Stimulated activated CD8-positive, alpha-beta memory T cell treated with anti-CD3 and anti-CD28 coated beads, Interleukin-7, amount 100 ng/mL, for 4 hours (primary cell): ENCODE measurements at places on chromosomes 1 and 21.

GRCh38 chr21:45923146-45923545, 58.4 kb upstream of the COL6A1 start:
- peak; percentile 26 for DNase-seq

- DNase-seq: no peak
Observed at GRCh38 chr1:183096894-183097293, 73.7 kb downstream of the LAMC1 start.

GRCh38 chr21:42164818-42165217, 54.1 kb upstream of the ABCG1 start:
- DNase-seq: no peak

- DNase-seq: no peak
Observed at GRCh38 chr1:168223681-168224540, 1.9 kb upstream of the SFT2D2 start.

DNA sequence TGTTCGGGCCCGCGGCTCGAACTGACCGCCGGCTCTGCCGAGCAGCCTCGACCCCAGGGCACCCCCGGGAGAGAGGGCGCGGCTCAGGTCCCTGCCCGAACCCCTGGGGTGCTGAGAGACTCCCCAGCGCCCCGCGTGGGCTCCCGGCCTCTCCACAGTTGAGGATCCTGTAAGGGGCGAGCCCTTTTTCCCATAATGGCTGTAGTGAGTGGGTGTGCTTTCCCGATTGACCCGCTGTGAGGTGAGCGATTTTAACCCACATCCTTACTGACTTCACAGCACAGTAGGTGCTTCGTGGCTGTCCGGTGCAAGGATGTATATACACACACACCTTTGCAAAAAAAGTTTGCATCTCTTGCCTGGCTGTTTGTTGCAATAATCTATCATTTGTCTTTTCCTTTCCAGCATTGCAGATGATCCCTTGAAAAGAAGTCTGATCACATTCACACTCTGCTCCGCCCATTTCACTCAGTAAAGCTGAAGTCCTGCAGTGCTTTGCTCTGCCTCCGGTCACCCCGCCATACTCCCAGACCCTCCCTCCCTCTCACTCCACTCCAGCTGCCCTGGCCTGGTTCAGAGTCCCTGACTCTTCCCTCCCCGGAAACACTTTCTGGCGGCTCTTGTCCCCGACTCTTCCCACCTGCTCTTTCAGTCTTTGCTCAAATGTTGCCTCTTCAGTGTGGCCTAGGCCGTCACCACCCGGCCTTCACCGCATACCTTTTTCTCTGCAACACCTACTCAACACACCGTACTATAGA, 955 bp upstream of the UBE2G2 start:
- DNase-seq: no peak

DNA sequence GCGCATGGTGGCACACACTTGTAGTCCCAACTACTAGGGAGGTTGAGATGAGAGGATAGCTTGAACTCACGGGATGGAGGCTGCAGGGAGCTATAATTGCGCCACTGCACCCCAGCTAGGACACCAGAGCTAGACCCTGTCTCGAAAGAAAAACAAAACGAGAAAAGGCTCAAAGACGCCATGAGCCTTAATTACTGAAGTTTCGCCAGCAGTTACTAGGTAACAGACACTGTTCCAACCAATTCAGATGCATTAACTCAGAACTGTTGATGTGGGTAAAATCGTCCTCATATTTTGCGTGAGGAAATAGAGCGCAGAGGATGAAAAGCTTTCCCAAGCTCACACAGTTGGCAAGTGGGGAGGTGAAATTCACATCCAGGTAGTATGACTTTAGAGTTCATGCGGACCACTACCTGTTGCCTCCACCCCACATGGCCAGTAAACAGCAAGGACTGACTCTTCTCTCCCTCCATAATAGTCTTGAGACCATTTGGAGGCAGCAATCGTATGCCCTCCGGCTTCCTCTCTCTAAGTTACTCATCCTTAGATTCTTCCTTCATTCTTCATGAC, 40.1 kb downstream of the INAVA start:
- DNase-seq: no peak

DNA sequence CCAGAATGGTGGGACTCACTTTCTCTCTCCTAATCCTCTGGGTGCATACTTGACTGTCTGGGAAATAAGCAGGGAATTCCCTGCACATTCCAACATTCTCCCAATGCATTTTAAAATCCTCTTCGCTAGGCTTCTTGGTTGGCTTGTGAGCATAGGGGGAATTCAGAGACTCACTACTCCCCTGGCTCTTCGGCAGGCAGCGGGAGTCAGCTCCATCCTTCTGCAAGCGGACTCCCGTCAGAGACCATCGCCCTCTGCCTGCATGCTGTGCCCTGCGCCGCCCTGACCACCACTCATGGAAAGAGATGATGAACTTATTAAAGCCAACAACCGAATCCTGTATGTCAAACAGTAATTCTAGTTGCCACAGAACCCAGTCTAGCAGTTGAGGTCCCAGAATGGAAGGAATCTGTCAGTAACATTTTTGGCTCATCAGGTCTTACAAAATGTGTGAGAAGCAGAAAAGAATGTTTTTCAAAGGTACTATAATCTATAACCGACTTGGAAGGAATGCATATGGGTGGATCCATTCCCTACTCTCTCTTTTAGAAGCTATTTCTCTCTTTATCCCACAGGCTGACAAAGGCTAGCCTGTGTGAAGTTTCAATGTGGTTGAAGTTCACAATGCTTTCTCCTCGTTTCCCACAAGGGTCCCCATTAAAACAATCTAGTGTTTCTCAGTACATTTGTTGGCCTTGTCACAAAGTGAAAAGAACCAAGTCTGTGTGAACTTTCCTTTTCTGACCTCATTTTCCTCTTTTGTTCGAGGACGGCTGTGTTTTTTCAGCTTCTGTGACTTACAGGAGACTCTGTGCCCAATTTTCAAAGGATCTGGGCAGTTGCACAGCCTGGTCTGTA, 119.1 kb upstream of the ADAR start:
- DNase-seq: no peak

DNA sequence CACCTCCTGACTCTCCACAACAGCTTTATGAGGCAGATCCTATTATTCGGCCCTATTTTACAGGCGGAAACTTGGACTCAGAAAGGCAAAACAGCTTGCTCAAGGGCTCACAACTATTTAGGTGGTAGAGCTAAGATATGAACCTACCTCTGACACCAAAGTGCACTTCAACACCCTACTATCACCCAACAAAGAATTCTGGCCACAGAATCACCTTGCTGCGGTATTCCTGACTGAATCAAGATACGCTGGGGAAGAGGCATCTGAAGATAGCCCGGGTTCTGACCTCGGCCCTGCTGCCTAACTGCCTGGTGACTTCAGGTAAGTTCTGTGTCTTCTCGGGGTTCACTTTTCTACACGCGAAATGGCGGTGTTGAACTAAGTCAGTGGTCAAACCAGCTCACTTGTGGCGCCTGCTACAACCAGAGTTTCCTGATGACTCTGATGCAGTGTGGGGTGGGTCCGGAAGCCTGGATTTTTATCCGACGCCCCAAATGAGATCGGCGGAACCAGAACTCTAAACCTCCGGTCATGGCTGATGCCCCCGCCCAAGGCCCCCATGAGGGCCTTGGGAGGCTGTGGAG, 608 bp downstream of the PEF1 start:
- no peak for DNase-seq

DNA sequence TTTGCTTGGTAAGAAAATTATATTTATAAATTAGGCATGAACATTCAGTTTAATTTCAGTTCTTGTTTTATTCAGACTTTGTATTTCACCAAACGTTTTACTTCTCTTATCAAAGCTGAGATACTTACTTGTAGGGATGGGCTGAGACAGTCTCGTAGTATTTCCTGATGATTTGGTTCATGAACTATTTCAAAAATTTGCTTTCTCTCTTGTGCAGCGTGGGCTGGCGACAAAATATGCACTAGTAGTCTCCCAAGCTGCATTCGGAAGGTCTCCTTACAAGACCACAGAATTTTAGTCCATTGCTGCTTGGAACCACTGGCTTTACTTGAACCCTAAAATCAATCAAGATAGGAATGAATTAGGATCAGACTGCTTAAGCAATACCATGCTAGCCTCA, 91.7 kb upstream of the GNG4 start:
- no peak for DNase-seq

- no peak for DNase-seq
Observed at GRCh38 chr1:160800142-160800541, 4.2 kb downstream of the LY9 start.

- DNase-seq: no peak
Observed at GRCh38 chr1:31073044-31073443, 7.5 kb upstream of the PUM1 start.

GRCh38 chr1:5274527-5274926, 620.1 kb downstream of the AJAP1 start:
- DNase-seq: no peak

DNA sequence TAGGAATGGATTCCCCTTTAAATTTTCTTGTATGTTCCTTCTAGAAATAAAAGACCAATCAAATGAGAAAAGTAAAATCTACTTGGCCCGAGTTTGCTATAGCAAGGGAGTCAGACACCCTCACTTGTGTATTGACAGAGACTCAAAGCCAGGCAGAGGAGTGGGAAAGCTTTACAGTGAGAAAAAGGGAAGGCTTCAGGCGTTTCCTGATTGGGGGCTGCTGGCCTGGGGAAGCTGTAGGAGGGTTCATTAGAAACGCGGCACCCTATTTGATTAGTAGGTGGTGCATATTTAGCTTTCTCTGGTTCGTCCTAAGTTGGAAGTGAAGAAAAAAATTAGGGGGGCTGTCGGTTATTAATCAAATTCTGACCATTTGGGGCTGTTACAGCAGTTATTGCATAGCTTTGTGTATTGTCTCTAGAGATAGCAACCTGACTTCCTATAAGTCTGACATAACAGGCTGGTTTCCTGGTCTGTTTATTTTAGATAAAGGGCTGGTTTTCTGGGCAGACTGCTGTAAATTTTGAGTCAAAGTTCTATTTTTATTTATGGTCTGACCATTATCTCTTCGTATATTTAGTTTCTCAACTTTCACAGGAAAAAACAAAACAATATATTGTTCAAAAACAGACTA, 10.0 kb downstream of the SLC25A24 start:
- no peak for DNase-seq

- no peak for DNase-seq
Observed at GRCh38 chr1:162303004-162303344, 73.7 kb downstream of the SPATA46 start.

- DNase-seq: no peak
Observed at GRCh38 chr1:42835422-42835821, 11.0 kb upstream of the ZNF691 start.

- no peak for DNase-seq
Observed at GRCh38 chr1:63718541-63718970, 55.3 kb upstream of the ROR1 start.

- no peak for DNase-seq
Observed at GRCh38 chr1:81069856-81070255, 730.9 kb upstream of the ADGRL2 start.

GRCh38 chr1:185734929-185735700, 924 bp downstream of the HMCN1 start:
- no peak for DNase-seq

- no peak for DNase-seq
Observed at GRCh38 chr1:82279241-82279640, 478.5 kb downstream of the ADGRL2 start.

DNA sequence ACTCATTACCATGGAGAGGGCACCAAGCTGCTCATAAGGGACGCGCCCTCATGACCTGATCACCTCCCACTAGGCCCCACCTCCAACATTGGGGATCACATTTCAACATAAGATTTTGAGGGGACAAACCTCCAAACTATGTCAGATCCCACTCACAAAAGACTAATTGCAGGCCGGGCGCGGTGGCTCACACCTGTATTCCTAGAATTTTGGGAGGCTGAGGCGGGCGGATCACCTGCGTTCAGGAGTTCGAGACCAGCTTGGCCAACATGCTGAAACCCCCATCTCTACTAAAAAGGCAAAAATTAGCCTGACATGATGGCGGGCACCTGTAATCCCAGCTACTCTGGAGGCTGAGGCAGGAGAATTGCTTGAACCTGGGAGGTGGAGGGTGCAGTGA, 228.7 kb downstream of the CRB1 start:
- no peak for DNase-seq

DNA sequence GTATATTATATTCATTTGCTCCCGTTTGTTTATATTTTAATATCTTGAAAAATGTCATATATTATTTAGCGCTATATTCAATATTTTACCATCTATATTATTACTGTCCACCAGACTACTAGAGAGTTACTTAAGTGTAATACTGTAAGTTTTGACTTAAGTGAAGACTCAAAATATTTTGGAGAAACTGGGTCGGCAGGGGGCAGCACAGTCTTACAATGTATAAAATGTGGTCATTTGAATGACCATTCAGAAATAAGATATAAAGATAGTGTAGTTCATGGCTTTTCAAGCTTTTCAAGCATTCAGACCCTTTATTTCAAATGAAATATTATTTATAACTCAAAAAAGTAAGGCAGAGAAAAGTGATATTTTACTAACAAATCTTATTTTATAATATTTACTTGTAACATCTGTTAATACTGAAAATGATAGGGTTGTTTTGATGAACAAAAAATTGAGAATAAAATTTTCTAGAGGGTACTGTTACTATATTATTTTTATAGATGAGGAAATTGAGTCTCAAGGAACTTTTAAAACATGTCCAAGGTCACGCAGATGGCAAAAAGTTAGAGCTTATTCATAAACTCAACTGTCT, 89.0 kb upstream of the SERTAD4 start:
- DNase-seq: peak; percentile 4

- no peak for DNase-seq
Observed at GRCh38 chr1:219271818-219272535, 98.3 kb downstream of the LYPLAL1 start.

DNA sequence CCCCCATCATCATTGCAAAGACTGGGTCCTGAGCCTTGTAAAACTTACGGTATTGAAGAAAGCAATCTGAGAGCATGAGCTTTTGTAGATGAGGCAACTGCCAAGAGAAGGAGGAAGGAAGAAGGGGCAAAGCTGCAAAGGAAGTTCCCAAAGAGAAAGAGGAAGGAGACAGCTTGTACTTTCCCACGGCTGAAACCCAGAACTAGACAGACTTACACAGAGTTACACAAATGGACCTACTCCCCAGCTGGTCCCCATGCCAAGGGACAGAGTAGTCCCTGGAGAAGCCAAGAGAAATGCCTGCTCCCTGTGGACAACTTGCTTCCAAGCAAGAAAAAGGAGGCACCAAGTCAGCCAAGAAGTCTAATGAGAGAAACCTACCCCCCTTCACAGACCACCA, 22.6 kb downstream of the SLC5A9 start:
- no peak for DNase-seq

DNA sequence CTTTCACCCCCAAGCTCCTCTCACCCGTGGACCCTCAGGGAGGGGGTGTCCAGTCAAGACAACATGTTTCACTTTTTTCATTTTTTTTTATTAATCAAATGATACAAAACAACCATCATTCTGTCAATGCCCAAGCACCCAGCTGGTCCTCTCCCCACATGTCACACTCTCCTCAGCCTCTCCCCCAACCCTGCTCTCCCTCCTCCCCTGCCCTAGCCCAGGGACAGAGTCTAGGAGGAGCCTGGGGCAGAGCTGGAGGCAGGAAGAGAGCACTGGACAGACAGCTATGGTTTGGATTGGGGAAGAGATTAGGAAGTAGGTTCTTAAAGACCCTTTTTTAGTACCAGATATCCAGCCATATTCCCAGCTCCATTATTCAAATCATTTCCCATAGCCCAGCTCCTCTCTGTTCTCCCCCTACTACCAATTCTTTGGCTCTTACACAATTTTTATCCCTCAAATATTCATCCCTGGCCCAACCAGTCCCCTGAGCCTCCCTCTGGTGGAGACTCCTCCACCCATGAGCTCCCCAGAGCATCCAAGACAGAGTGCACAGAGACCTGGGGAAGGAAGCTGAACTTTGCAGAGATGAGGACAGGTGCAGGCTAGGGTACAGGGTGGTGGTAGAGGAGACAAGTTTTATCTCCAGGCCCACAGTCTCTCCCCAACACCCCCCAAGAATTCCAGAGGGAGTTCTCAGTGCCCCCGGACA, 1.4 kb upstream of the S100A16 start:
- DNase-seq: no peak
